GM10248 (cell line): ENCODE measurements at places on chromosomes 11 and 22.

DNA sequence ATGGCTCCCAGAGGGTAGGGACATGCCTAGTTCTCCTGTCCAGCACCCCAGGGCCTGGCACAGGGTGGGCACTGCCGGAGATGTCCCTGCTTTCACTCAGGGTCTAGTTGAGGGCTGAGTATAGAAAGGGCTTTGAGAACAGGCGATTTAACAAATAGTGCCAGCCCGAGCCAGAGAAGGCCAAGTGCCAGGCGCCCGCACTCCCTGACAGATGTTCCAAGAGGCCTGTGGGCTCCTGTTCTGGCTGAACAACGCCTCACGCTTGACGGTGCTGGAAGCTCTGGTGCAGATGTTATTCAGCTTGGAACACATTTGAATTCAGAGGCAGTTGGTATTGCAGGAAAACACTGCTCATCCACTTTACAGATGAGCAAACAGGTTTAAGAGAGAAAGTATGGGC, 46.5 kb downstream of the NFAM1 start:
- DNase-seq, result no peak

DNA sequence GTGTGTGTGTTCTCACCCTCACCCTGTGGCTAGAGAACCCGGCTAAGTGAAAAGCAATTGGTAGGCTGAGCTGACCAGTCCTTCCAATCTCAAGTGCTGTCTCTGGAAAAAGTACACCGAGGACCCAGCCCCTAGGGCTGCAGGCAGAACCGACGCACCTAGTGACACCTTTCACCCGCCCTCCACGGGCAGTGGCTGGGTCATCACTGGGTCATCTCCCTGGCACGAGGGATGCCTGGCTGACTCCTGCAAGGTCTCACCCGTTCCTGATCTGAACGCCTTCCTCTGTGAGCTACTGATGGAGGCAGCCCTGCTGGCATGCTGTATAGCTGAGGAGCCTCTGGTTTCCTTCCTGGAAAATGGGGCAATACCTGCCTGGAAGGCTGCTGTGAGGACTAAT, 311.5 kb downstream of the NTM start:
- no peak for DNase-seq

GRCh38 chr22:50031189-50032091, 18.9 kb upstream of the IL17REL start:
- DNase-seq, result no peak

GRCh38 chr22:30267382-30268302, 991 bp upstream of the OSM start:
- DNase-seq, result no peak

DNA sequence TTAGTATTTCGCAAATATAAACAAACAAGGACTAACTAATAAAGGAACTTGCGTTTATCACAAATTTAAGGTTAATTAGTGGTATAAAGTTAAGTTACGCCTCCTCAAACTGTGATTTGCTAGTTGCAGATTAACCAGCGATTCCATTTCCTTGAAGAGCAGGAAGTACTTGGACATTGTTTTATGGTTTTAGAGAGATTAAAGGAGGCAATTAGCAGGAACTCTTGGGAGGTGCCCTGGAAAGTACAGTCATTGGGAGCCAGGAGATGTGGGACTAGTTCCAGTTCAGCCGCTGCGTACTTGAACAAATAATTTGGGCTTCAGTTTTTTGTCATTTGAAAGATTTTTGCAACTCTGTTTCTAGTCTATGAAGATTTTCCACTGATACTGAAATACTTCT, 3.3 kb downstream of the FAM118B start:
- DNase-seq, result no peak

DNA sequence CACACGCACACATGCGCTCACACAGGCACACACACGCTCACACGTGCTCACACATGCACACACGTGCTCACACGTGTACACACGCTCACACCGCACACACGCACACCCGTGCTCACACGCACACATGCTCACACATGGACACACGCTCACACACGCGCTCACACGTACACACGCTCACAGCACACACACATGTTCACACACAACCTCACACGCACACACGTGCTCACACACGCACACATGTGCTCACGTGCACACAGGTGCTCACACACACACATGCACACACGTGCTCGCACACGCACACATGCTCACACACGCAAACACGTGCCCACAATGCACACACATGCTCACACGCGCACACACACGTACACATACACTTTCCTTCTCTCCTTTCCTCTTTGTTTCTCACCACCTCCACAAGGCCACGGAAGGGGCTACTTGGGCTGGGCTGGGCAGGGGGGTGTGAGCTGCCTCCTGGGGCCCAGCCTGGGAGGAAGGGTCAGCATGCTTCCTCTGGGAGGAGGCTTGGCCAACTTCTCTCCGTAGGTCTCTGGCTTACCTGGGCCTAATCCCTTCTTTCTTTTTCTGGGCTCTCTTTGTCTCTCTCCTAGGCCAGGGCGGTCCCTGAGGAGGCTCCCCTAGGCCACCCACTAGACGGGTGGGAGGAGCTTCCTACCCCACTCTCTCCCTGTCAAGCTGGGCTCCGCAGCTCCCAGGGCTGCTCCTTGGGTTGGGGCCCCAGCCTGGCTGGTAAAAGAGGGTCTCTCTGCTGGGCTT, 34.5 kb upstream of the PARVG start:
- no peak for DNase-seq
